ENCODE measurements at places on chromosomes 13 and 19.

GRCh38 chr13:48234566-48235340 is 1.7 kb downstream of the ITM2B start:
- H3K27me3 ChIP-seq, result peaks cover 11% of the 10 kb centered on the region
- no peak for DNase-seq
- peaks cover 41% of the 10 kb centered on the region for H3K4me1 ChIP-seq
- H3K36me3 ChIP-seq, result peaks cover 45% of the 10 kb centered on the region
- no peak overlapping the region for H3K27ac ChIP-seq

DNA sequence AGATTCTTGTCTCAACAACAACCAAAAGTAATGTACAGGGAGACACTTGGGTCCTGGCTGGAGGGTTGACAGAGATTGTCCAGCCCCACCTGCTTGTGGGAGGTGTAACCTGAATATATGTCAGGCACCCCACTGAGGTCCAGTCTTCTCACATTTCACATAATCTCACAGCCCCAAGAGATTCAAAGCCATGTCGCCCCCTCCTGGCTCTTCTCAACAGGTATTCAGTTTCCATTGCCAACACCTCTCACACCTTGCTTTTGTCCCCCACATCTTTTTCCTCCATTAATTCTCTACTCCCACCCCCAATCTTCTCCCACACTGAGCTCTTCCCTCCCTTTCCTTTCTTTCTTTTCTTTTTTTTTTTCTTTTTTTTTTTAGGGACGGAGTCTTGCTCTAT is 11.2 kb downstream of the UNC13A start:
- H3K4me3 ChIP-seq, result no peak overlapping the region
- DNase-seq, result no peak
- H3K36me3 ChIP-seq, result no peaks in the 10 kb centered on the region
- H3K27me3 ChIP-seq, result peaks cover 36% of the 10 kb centered on the region
- H3K4me1 ChIP-seq, result peaks cover 2% of the 10 kb centered on the region

DNA sequence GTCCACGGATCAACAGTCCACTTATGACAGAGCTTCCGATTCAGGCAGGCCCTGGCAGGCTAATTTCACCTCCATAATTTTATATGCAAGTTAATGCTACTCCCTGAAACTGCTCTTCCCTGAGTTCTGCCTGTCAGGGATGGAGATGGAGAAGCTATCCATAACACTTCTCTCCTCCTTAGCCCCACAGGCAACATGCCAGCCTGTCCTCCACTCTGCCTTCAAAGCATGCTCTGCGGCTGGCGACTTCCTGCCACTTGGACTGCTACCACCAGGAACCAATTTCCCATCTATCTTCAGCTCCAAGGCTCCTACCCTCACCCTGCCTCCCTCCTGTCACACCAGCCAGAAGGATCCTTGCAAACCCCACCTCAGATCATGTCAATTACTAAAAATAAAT is 35.4 kb downstream of the GSX1 start:
- no peak overlapping the region for H3K4me3 ChIP-seq
- no peak overlapping the region for H3K27ac ChIP-seq
- H3K36me3 ChIP-seq, result no peaks in the 10 kb centered on the region
- H3K4me1 ChIP-seq, result peaks cover 5% of the 10 kb centered on the region
- DNase-seq, result no peak

DNA sequence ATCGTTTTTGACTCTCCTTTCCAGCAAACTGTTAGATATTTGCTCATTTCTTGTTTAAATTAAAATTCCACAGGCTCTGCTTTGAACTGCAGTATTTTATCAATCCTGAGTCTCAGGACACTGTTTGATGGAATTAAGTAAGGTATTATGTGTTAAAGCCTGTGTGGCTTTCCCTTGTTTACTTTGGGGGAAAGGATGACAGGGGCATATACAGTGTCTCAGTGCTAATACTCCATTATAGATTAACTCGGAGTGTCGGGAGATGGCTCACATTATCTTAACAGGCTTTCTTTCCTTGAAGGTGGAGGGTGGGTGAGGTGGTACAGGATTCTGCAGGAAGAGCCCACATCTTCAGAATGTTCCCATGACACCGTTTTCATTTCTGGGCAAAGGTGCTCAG is 84.7 kb downstream of the SHISA2 start:
- no peak overlapping the region for H3K27ac ChIP-seq
- no peaks in the 10 kb centered on the region for H3K27me3 ChIP-seq
- H3K36me3 ChIP-seq, result no peaks in the 10 kb centered on the region
- no peak for DNase-seq

DNA sequence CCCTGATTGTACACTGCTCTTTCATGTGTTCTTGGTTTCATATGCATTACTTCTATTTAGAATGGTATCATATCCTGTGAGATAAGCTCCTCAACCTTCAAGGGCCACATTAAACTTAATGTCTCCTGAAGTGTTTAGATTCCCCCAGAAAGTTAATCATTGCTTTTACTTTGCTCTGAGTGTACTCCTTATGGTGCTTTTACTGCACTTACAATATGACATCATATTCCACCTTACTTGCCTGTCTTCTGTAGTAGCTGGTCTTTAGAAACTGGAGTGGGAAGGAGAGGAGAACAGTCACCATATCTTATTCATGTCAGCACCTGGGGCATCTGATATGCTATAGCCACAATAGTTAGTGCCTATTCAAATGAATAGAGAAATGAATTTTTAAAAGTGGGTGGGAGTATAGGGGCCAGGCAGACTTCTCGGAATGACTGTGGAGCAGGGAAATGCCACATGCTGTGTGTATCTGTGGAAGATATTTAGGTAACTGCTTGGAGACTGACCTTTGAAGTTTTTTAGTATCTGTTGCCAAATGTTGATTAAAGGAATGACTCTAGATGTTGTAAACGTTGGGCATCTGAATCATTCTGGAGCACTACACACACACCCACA is 40.2 kb downstream of the SLAIN1 start:
- peaks cover 4% of the 10 kb centered on the region for H3K4me1 ChIP-seq
- no peak overlapping the region for H3K27ac ChIP-seq
- no peak for DNase-seq
- H3K4me3 ChIP-seq, result no peak overlapping the region
- H3K36me3 ChIP-seq, result peaks cover 15% of the 10 kb centered on the region

GRCh38 chr13:98187965-98188261 is 10.8 kb upstream of the RNF113B start:
- no peaks in the 10 kb centered on the region for H3K4me1 ChIP-seq
- H3K4me3 ChIP-seq, result no peak overlapping the region
- no peak overlapping the region for H3K27ac ChIP-seq
- no peak for DNase-seq
- H3K27me3 ChIP-seq, result peaks cover 2% of the 10 kb centered on the region
- no peaks in the 10 kb centered on the region for H3K36me3 ChIP-seq

DNA sequence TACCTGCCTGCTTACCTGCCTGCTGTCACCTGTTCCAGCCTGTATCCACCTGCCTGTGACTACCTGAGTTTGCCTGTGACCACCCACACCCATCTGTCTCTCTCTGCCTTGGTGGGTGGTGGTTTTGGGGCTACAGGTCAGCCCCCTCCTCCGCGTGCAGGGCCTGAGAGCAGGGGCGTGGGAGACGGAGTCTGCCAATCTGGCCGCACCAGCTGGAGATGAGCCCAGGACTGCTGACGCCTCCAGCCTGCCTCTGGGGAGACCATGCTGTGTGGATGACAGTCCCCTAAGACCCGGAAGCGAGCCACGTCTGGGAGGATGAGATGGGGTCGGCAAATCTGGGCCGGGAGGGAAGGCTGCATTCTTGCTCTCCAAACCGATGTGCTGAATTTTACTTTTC is 15.9 kb upstream of the KCTD15 start:
- DNase-seq, result no peak
- no peaks in the 10 kb centered on the region for H3K36me3 ChIP-seq
- peaks cover 16% of the 10 kb centered on the region for H3K4me1 ChIP-seq
- H3K4me3 ChIP-seq, result no peak overlapping the region
- H3K27me3 ChIP-seq, result peaks cover 11% of the 10 kb centered on the region

All from activated CD4-positive, alpha-beta T cell treated with anti-CD3 and anti-CD28 coated beads, Interleukin-2, amount 10 ng/mL, durations not matched to agents 7 days and 5 days (primary cell).